ENCODE measurements at places on chromosomes 4 and X.

DNA sequence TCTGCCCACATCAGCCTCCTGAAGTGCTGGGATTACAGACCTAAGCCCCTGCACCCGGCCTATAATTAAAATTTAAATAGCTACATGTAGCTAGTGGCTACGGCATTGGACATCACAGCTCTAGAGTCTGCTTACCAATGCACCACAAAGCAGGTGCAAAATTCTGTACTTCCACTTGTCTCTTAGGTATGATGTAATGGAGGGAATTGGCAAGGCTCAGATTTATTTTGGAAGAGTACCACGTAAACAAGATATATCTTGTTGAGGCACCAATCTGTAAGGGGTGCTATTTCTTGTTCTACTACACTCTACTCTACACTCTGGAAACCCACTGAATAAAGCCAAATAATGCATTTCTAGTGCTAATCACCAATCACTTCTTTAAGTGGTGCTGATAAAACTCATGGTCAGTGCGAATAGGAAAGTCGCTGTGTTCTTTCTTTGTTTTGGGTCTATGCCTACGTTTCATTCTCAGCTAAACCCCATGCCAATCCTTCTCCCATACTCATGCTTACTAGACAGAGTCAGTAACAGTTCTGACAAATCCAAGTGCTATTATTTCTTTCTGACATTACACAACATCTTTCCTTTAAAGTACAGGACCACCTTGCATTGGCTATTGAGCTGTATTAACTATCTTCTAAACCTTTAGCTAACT, 92.3 kb downstream of the GC start:
- DNase-seq, result no peak

GRCh38 chrX:42720209-42720608, 57.8 kb downstream of the PPP1R2C start:
- DNase-seq, result no peak

DNA sequence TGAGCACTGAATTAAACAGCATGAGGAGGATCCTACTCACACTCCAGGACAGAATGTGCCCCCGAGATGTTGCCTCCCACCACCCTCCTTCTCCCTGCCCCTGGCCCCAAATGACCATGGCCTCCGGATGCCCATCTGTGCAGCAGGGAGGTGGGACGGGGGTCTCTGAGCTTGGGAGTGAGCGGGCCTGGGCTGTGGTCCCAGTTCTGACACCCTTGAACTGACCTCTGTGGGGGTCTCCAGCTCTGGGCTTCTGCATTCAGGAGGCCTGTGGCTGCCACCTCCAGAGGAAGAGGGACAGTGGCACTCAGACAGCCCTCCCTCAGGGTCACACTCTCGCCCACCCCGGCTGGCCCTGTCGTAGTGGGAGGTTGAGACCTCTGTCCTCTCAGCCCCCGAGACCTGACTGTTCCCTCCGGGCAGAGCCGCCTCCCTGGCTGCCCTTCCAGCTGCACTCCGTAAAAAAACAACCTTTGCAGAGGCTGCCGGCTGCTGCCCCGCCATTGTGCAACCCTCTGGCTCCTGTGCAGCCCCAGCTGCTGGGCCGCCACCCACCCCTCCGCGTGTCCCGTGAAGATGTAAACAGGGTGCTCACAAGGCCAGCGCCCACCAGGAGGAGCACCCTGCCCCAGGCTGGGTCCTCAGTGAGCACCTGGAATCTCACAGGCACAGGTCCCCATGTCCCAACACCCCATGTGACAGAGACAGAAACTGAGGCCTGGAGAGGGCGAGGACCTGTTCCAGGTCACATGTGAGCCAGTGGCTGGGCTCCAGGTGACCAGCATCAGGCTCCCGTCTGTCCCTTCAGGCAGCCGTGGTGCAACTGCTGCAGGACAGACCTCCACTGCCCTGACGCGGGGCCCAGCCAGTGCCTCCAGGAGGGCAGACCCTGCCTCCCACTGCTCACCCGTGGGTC, 39.6 kb downstream of the HTRA3 start:
- no peak for DNase-seq

GRCh38 chr4:150023489-150023888, 54.8 kb upstream of the DCLK2 start:
- DNase-seq, result no peak

- DNase-seq, result no peak
Measured at GRCh38 chr4:146247356-146247755, 33.0 kb downstream of the REELD1 start.

GRCh38 chr4:1033840-1034551, 22.6 kb downstream of the FGFRL1 start:
- DNase-seq, result no peak

DNA sequence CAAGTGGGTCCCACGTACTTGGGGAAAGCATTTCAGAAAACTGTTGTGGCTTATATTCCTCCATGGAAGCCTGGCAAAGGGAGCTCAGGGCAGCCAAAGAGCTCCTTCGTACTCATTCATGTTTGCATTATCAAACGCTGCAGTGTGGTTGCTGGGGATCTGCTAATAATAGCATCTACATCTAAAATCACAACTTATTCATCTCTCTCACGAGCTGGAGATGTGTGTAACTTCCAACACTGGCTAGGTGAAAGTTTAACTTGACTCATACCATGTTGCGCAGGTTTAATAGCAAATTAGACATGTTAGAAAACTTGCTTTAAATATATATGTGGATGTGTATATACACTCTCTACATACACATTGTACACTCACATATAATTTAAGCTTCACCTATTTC, 415.1 kb downstream of the AFF2 start:
- no peak for DNase-seq

GRCh38 chr4:3745886-3746656, 20.1 kb upstream of the ADRA2C start:
- no peak for DNase-seq

- DNase-seq, result no peak
Measured at GRCh38 chrX:14476205-14476604, 53.1 kb upstream of the GLRA2 start.

GRCh38 chr4:54764476-54764875, 106.7 kb downstream of the KIT start:
- DNase-seq, result no peak

DNA sequence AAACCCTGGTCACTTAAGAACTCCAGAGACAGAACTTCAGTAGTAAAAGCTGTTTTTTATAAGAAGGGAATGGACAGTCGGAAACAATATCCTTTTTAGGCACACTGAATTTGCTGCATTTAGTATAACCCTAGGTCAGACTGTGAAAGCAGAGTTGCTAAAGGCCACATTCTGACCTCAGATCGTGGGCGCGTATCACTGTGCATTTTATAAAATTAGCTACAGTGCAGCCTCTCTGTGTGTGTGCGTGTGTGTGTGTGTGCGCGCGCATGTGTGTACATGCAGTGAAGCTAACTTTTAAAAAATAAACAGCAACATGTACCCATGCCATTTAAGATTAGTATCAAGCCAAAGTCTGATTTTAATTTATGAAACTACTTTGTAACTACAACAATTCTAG, 8.0 kb downstream of the ZNF827 start:
- no peak for DNase-seq

DNA sequence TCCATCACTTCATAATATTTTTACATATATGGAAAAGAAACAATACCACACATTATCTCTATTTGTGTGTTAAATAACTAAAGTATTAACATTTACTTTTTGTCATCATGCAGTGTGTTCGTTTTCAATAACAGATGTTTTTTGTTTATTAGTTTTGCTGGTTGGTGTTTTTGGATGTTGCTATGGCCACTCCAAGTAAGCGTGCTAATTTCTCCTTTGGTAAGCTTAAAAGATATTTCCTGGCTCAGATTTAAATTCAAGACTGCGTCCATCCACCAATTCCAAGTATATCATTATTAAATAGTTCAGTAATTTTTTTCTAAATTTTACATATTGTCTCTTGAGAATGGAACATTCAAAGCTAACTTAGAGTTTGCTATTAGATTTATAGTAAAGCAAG, 235.4 kb upstream of the IL1RAPL1 start:
- no peak for DNase-seq

GRCh38 chr4:130922955-130923354, 1827.0 kb downstream of the C4orf33 start:
- DNase-seq, result no peak

DNA sequence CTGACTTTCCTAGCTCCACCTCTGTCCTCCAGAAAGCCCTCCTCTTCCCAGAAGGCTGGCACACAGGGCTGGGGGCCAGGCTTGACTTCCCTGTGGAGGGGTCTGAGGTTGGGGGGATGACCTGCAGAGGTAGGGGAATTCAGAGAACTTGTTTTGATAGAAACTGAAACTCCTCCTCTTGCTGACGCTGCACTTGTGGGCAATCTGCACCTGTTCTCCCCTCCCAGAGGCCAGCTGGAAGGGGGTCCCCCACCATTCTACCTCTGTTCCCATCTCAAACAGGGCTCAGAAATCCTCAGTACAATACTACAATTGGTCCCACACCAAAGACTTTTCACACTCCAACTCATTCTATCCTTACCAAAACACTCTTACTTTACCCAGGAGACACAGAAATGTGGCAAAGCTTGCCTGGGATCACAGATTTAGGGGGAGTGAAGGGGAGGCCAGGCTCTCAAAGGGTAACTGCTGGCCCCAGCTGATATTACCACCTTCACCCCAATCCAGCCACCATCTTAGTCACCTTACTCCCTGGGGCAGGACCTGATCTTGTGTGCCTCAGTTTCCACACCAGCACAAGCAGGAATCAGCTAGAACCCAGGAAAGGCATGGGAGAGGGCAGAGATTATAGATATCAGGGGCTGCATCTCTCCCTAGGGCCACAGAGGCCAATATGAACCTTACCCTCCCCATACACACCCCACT, 18.5 kb downstream of the OTUD5 start:
- DNase-seq, result peak; percentile 55

- no peak for DNase-seq
Measured at GRCh38 chrX:137178392-137178791, 144.6 kb upstream of the GPR101 start.

DNA sequence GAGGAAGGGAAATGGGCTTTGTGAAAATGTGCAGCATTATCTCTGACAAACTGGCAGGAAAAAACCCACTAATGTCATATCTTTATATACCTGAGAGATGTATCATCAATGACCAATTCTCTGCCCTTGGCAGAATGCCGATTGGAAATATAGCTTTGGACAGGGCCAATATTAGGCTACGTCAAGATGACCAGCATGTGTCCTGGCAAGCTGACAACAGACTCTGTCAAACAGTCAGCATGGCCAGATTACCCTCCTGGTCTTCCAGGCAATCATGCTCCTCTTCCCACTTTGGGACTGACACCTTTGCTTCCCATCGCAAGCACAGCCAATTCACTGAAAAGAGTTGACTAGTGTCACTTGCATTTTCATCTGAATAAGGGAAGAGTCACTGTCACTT, 57.0 kb downstream of the SORBS2 start:
- DNase-seq, result no peak

DNA sequence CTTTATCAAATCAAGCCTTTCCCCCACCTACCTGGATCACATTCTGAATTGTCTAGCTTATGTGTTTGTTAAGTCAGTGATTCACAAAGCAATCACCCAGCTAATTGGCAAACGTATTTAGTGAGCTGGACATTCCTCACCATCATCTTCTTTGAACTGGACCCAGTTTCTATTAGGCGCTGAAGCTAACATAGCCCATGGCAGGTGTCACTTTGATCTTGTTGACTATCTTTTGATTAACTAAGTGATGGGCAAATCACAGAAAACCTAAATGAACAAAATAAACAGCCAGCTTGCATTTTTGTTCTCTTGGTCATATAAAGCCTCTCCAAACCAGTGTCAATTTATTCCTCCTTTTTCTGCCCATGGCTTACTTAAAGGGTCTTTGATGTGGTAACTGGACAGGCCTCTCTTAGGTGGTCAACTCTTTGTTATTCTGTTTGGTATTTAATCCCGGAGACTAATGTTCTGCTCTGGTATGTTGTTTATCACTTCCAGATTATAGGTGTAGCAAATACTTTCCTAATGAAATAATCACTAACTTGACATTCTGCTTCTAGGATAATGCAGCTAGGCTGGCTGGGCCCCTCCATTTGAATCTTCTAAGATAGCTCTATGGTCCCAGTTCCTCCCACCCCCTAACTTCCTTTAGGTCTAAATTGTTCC, 105.3 kb upstream of the SMIM10 start:
- no peak for DNase-seq

Data from stimulated activated CD4-positive, alpha-beta T cell treated with anti-CD3 and anti-CD28 coated beads, Interleukin-2, amount 100 ng/mL, for 48 hours (primary cell).